ENCODE measurements at places on chromosomes 4 and X.

- DNase-seq: no peak
Measured at GRCh38 chr4:63302792-63303191, 1106.5 kb downstream of the TECRL start.

DNA sequence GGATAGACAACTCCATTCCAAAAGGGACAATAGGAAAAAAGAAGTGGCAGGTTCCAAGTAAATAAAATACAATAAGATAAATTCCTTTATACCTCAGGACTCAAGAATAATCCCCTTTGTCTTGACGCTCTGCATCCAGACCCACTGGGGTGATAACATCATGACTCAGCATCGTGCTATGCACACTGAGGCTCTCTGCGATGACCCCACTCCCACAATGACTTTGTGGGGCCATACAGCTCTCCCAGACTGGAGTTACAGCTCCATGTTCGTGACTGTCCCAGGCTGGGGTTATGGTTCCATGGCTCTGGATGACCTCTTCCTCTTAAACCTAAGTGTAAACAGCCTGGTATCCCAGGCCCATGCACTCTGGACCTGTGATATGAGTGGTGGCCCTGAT, 254.5 kb upstream of the ADGRL3 start:
- DNase-seq: no peak

- no peak for DNase-seq
Measured at GRCh38 chr4:87425711-87426110, 3.3 kb downstream of the NUDT9 start.

DNA sequence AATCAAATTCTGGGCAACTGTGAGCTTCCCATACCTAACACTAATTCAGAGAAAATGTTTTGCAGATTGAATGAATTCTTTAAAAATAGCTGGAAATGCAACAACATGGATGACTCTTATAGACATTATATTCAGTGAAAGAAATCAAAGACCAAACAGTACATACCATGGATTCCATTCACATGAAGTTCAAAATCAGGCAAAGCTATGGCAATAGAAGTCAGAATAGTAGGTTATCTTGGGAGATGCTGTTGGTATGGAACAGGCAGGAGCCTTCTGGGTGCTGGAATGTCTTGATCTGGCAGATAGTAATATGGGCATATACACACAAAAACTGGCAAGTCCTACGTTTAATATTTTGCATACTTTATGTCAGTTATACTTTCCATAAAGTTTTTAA, 25.5 kb upstream of the CBLL2 start:
- DNase-seq: no peak

DNA sequence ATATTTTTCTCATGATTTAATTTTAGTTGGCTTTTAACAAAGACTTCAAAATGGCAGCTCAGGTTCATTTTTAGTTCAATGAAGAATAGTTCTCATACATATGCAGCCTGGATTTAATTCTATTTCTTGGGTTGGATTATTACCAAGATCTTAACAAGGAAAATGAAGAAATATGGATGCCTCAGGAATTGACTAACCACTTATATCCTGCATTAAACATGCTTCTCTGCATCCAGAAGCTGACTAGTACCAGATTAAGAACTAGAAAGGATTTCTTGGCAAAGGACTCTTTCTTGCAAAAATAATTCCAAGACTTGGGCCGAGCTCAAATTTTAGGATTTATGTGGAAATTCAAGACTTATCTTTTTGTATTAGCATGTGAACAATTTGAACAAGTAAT, 5.6 kb upstream of the KLHL2 start:
- DNase-seq: no peak

GRCh38 chrX:112941209-112941837, 100.7 kb upstream of the AMOT start:
- no peak for DNase-seq

DNA sequence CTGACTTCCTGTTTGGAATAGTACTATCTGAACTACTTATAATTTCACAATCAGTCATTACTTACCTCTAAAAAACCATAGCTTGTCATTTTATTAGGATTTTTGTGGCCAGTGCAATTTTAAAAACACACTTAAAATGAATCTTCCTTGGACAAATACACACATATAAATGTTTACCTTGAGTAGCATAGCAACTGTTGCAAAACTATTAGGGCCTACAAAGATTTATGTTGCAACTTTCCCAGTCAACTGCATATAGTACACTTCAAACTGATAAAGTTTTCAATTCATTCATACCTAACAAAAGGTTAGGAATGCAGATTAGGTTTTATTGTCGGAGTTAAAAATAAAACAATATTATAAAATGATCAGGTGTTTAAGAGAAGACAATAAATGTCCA, 193.0 kb downstream of the PDGFC start:
- DNase-seq: no peak

DNA sequence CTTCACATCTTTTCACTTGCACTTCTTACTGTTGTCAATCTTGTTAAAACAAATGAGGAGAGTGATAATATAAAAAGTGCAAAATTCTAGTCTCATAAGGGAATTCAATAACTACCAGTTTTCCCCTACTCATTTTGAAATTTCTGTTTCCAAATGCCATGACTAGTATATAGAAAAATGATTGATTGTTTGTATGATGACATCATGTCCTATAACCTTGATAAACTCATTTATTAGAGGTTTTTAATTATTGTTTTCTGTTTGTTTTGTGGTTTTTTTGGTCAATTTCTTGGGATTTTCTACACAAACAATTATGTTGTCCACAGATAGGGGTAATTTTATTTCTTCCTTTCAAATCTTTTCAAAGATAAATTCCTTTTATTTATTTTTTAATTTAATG, 559.1 kb downstream of the TLL1 start:
- DNase-seq: no peak

DNA sequence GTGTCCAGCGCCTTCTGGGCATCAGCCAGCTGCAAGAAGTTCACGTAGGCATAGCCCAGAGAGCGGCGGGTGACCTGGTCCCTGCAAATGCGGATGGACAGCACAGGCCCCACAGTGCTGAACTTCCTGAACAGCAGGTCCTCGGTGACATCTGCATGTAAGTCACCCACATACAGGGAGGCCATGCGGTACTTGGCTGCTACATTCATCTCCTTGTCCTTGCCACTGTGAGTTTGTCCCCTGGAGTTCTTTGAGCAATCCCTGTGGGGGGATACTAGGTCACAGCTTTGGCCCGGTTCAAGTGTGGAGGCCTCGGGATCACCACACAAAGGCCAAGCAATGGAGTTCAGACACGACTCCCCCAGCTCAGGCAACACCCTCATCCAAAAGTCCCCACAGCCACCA, 776 bp downstream of the PABPC4L start:
- DNase-seq: no peak

DNA sequence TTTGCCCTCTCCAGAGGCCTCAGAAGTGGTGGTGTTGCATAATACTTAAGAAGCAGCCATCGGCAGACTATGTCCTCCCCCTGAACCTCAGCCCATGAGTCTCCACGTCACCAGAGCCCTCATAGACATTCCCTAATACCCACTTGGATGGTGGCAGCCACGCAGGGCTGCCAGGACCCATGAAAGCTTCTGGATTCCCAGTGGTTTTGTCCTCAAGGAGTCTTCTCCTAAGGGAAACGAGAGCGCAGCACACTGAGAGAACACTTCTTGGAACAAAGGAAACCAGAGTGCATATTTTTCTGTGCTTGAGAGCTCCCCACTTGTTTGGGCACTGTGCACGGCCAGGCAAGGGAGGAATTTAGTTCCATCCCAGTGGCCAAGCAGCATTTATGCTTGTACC, 204.1 kb upstream of the DMD start:
- no peak for DNase-seq

GRCh38 chrX:43949669-43950068, 23.5 kb downstream of the NDP start:
- no peak for DNase-seq

DNA sequence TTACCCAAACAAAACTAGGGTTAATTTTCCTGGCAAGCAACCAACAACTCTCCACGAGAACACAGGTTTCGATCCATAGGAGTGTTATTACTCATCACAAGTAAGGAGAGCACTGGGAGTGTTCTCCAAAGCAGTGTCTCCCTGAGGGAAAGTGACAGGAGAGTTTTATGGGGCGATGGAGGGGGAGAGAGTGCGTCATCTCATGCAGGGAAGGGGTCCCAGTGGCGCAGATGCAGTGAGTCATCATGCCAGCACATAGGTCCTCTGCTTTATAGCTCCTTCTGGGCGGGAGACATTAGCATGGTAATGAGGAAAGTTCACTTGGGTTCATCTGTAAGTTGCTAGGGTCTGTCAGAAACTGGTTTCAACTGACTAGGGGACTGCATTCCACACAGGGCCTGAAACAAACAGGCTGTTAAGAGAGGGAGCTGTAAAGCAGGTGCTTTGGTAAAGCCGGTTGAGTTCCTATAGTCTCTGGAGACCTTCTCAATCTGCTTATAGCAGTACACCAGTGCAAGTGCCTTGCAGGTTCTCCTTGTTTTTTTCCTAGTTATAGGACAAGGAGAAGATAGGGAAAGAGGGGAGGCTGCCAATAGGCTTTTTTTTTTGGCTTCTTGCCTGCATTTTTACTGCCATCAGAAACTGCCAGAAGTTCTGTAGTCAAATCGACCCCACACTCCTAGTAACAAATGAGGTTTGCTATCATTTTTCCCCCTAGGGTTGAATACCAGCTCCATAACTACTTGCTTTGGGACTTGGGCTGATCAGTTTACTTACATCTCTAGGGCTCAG, 12.8 kb upstream of the BOD1L1 start:
- DNase-seq: no peak

DNA sequence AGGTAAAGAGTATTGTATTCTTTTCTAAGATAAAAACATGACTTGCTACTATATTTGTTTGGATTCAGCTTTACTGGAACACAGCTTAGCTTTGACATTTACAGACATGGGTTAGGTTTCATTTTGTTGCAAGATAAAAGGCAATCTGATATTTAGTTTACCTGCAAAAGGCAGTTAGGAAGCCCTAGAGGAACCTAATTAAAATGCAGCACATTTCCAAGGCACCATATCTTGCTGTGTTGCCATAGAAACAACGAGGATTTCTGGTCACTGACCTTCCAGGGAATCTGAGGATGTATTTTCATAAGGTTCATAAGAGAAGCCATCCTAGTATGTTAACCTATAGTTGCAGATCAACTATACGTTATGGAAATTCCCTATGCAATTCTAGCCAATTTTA, 116.0 kb downstream of the SNCA start:
- DNase-seq: no peak

DNA sequence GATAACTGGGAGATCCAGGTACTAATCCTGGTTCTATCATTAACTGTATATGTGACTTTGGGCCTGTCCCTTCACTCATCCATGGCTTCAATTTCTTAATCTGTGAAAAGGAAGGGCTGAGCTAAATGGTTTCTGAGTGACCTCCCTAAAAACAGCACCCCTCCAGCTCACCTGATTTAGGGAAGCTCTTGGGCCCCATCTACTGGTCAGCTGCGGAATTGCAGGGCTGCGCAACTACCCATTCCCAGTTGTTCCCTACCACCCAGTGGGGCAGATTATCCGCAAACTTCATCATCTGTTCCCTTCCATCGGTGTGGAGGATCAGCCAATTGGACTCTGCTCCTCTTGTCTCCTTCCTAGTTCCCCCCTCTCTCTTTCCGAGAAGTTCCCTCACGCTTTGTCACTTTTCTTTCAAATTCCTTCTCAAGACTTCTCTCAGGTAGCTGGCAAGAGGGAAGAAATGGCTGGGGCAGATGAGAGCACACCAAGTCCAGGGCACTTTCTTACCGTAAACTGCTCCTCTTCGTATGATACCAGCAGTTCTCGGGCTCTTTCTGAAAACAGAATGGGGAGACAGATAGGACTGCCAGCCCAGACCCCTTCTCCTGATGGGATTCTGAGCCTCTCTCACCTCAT, 5.8 kb downstream of the LAS1L start:
- no peak for DNase-seq

GRCh38 chrX:136679531-136679930, 31.6 kb downstream of the CD40LG start:
- no peak for DNase-seq

- no peak for DNase-seq
Measured at GRCh38 chr4:10061650-10062415, 40.5 kb upstream of the SLC2A9 start.

- no peak for DNase-seq
Measured at GRCh38 chr4:47287735-47288134, 175.8 kb downstream of the COMMD8 start.

DNA sequence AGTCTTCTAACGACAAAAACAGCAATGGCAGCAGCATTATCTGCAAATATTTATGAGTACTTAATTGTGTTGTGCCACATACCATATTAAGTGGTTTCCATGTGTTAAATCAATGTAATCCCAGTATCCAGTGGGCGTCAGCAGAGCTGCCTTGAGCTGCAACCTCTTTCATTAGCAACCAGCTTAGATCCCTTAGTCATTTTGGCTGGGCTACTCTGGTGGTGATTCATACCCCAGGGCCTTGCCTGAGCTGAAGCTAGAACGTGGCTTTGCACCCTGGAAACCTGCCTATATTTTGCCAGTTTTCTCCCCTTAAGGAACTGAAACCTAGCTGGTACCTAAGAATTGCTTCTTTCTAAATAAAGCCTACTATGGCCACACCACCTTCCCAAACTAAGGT, 474.3 kb upstream of the FTHL17 start:
- no peak for DNase-seq

GRCh38 chr4:110793381-110793801, 170.5 kb upstream of the PITX2 start:
- no peak for DNase-seq

DNA sequence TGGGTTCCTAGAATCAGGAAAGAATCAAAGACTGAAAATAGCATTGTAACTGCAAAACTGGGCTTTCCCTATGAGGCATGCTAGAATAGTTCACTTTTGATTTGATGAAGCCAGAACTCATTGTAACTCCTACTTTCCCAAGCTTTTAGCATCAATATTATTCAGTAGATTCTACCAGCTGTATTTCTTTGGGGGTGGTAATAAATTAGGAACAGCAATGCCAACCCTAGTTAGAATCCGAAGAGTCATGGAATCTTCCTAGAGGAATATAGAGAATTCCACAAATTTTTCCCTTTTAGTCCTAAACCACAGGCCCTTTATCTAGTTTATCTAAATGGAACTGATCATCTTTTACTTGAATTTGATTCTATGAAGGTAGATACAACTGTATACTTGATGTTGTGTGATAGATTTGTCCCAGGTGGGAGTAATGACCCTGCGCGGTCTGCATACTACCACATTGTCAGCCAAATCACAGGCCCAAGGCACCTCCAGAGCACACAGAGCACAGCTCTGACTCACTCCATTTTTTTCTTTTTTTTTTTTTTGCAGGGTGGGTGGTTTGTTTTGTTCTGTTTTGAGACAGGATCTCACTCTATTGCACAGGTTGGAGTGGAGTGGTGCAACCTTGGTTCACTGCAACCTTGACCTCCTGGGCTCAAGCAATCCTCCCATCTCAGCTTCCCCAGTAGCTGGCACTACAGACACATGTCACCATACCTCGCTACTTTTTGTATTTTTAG, 66.6 kb downstream of the EDNRA start:
- no peak for DNase-seq

GRCh38 chr4:3324093-3324815, 31.4 kb downstream of the RGS12 start:
- DNase-seq: no peak

GRCh38 chr4:95529946-95530345, 18.8 kb downstream of the UNC5C start:
- DNase-seq: no peak

GRCh38 chr4:5730993-5731990, 20.3 kb downstream of the EVC start:
- no peak for DNase-seq

Data from stimulated activated CD8-positive, alpha-beta memory T cell treated with anti-CD3 and anti-CD28 coated beads, Interleukin-15, amount 100 ng/mL, for 4 hours (primary cell).